ENCODE measurements at places on chromosomes 1 and 21.
A peak's percentile ranks its signal among the peaks of the same experiment; 100 is the strongest.

DNA sequence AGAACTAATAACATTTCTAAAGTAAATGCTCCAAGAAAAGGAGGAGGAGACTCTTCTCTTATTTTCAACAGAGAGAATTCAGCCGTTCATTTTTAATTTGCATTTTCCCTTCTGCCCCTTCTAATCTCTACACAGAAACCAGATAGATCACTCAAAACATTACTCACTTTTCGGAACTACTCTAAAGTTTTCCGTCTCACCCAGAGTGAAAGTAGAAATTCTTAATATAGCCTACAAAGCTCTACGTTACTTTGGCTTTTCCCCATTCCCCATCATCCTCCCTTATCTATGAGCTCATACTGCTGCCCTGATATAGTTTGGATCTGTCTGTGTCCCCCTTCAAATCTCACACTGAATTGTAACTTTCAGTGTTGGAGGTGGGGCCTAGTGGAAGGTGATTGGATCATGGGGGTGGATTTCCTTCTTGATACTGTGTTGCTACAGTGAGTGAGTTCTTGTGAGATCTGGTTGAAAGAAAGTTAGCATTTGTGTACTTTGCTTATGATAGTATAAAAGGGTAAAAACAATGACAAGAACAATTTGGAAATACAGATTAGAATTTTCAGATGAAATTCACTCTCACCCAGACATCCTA is 188.2 kb downstream of the AMY1C start:
- no peak overlapping the region for H3K27ac ChIP-seq
- no peaks in the 10 kb centered on the region for H3K27me3 ChIP-seq
- no peak for DNase-seq

- H3K4me1 ChIP-seq: no peaks in the 10 kb centered on the region
- H3K27ac ChIP-seq: no peak overlapping the region
- peaks cover 57% of the 10 kb centered on the region for H3K27me3 ChIP-seq
- H3K36me3 ChIP-seq: no peaks in the 10 kb centered on the region
- no peak overlapping the region for H3K4me3 ChIP-seq
These were observed 114.8 kb downstream of the BEND5 start for GRCh38 chr1:48661726-48662463.

GRCh38 chr1:193404236-193404635 is 217.8 kb upstream of the B3GALT2 start:
- no peak for DNase-seq
- H3K27ac ChIP-seq: no peak overlapping the region
- H3K4me3 ChIP-seq: no peak overlapping the region
- H3K27me3 ChIP-seq: no peaks in the 10 kb centered on the region

- no peak overlapping the region for H3K27ac ChIP-seq
- no peaks in the 10 kb centered on the region for H3K27me3 ChIP-seq
- H3K4me3 ChIP-seq: no peak overlapping the region
- no peak for DNase-seq
- H3K4me1 ChIP-seq: no peaks in the 10 kb centered on the region
These were observed 316.8 kb upstream of the SNX7 start for GRCh38 chr1:98344731-98345130.

- no peaks in the 10 kb centered on the region for H3K27me3 ChIP-seq
- DNase-seq: no peak
- peaks cover 19% of the 10 kb centered on the region for H3K4me1 ChIP-seq
- peaks cover 5% of the 10 kb centered on the region for H3K36me3 ChIP-seq
These were observed 18.5 kb upstream of the GBP3 start for GRCh38 chr1:89041119-89041641.

DNA sequence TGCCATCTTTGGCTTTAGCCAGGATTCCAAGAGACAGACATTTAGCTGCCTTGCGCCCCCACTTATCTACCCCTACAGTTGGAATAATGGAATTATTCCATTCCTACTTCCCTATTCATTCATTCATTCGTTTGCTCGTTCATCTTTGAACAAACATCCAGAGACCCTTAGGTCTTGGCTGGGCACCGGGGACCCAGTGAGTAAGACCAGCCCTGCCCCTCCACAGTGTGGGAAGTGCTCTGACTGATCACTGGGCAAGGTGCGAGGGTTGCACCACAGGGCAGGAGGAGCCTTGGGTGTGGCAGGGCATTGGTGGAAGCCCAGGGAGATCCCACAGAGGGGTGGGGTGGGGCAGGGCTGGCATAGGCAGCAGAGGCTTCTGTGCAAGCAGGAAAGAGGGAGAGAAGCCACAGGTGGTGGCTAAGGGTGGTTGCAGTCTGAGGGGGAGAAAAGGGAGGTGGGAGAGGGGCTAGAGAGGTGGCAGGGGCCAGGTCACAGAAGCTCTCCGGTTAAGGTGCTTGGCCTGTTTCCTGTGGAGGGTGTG is 35.0 kb upstream of the TMEM61 start:
- peaks cover 16% of the 10 kb centered on the region for H3K27me3 ChIP-seq
- DNase-seq: peak; percentile 48
- H3K4me1 ChIP-seq: peaks cover 20% of the 10 kb centered on the region
- no peaks in the 10 kb centered on the region for H3K36me3 ChIP-seq

DNA sequence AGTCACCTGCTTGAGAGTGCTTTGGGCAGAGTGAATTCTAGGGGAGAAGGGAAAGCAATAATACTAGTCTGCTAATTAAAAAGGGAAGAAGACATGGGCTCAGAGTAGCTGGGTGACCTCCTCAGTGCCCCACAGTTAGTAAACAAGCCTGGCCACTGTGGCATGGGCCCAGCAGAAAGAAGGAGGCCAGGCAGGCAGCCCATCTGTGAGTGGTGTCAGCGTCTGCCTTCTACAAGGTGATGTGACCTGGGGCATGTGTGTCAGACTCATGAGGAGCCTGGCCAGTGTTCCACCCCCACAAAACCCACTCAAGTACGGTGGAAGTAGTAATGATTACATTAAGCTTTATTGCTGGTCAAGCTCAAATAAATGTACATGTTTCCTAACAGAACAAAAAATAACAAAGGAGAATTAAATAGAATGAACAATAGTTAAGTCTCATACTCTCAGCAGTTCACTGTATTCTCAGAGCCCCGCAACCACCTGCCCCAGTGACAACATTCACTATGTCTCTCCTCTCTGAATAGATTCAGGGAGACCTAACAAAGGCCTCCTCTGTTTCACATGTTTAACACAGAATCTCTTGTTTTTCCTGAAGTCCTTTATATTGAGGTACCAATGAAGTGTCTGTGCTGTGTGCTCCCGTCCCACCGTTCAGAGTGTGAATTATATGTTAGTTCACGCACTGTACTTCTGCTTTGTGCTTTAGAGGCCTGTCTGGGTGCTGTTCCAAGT is 32.5 kb downstream of the SLC22A15 start:
- H3K4me1 ChIP-seq: no peaks in the 10 kb centered on the region
- H3K27me3 ChIP-seq: no peaks in the 10 kb centered on the region

DNA sequence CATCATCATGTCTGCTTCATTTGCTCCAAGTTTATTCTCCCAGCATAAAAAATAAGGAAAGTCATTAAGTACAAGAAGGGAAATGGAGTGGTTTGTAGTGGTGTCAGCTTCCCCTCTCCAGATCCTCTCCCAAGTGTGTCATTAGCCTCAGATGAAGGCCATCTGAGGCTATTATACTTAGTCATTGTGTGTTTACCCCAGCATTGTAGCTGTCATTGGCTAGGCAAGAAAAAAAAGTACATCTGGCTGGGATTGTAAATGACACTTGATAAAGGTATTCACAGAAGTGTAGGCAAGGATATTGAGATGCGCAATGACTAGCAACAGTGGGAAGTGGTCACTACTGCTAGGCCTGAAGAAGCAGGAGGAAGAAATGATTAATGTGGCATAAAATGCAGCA is 316.9 kb upstream of the SGIP1 start:
- H3K27ac ChIP-seq: no peak overlapping the region
- H3K27me3 ChIP-seq: no peaks in the 10 kb centered on the region
- H3K36me3 ChIP-seq: no peaks in the 10 kb centered on the region
- no peaks in the 10 kb centered on the region for H3K4me1 ChIP-seq

- no peak overlapping the region for H3K4me3 ChIP-seq
- H3K36me3 ChIP-seq: peaks cover 13% of the 10 kb centered on the region
- no peak for DNase-seq
- no peaks in the 10 kb centered on the region for H3K4me1 ChIP-seq
- H3K27ac ChIP-seq: no peak overlapping the region
These were observed 27.6 kb downstream of the AGO4 start for GRCh38 chr1:35835398-35835797.

- H3K36me3 ChIP-seq: no peaks in the 10 kb centered on the region
- H3K4me1 ChIP-seq: peaks cover 51% of the 10 kb centered on the region
- peak overlapping the region; percentile 43 for H3K27ac ChIP-seq
- no peaks in the 10 kb centered on the region for H3K27me3 ChIP-seq
These were observed 20.3 kb upstream of the SLC26A9 start for GRCh38 chr1:205963352-205964155.

- H3K4me1 ChIP-seq: no peaks in the 10 kb centered on the region
- H3K27me3 ChIP-seq: no peaks in the 10 kb centered on the region
These were observed 327.1 kb upstream of the FMN2 start for GRCh38 chr1:239764546-239764945.

DNA sequence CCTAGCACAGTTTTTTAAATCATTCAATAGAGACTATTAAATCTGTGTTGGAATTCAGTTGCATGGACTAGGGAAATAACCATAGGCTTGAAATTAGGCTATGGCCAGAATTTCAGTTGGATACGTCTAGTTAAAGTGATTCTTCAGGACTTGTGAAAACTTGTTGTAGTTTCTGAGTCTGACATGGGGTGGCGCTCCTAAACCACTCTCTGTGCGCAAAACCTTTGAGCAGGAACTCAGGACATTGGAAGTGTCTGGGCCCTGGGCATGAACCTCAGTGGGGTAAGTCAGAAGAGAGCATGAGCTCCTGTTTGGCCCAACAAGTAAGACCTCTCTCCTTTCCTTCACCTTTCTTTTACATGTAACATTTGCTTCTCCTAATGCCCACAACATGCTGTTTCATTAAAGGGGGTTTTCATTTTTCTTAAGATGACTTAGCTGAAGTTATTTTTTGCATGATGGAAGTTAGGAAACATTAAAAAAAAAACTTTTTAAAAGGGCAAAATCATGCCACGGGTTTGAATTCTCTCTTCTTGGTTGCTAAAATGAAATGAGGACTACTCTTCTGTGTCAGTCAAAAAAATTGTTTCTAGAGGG is 17.1 kb upstream of the CCDC190 start:
- H3K4me1 ChIP-seq: peaks cover 7% of the 10 kb centered on the region
- peaks cover 11% of the 10 kb centered on the region for H3K27me3 ChIP-seq
- H3K36me3 ChIP-seq: no peaks in the 10 kb centered on the region
- no peak overlapping the region for H3K27ac ChIP-seq
- DNase-seq: peak; percentile 78

DNA sequence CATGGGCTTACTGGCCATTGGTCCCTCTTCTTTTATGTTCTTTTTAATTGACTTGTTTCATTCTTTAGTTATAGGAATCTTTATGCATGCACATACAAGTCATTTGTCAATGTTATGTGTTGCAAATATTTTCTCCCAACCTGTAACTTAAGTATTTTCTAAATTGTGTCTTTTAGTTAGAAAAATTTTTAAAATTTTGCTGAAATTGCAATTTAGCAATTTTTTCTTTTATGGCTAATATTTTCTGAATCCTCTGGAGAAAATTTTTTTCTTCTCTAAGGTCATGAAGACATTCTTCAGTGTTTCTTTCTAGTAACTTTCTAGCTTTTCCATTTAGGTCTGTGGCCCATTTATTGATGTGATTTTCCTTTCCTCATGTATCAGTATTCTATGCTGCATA is 48.9 kb upstream of the TENT5C start:
- no peak overlapping the region for H3K4me3 ChIP-seq
- no peak overlapping the region for H3K27ac ChIP-seq
- no peak for DNase-seq
- H3K27me3 ChIP-seq: peaks cover 25% of the 10 kb centered on the region
- no peaks in the 10 kb centered on the region for H3K36me3 ChIP-seq

GRCh38 chr1:23456226-23456625 is 27.8 kb downstream of the ASAP3 start:
- no peak overlapping the region for H3K27ac ChIP-seq
- H3K4me1 ChIP-seq: peaks cover 27% of the 10 kb centered on the region
- H3K27me3 ChIP-seq: peaks cover 33% of the 10 kb centered on the region
- H3K4me3 ChIP-seq: no peak overlapping the region

DNA sequence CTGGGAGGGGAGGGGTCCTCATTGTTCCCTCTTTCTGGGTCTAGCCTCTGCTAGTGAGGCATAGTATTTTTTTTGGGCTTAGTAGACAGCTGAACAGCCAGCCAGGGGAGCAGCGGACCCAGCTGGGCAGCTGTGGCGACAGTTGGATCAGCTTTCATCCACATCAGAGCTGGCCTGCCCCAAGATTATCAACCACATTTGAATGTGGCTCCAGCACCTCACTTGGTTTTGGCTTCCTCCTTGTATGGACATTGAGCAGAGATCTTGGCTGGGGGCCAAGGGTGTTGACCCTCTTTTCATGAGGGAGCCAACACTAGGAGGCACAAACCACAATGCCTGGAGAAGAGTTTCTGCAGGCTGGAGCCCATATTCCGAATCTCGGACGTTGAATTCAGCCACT is 25.0 kb downstream of the WNT4 start:
- H3K27ac ChIP-seq: no peak overlapping the region
- DNase-seq: no peak
- H3K4me3 ChIP-seq: no peak overlapping the region
- H3K4me1 ChIP-seq: peaks cover 21% of the 10 kb centered on the region

DNA sequence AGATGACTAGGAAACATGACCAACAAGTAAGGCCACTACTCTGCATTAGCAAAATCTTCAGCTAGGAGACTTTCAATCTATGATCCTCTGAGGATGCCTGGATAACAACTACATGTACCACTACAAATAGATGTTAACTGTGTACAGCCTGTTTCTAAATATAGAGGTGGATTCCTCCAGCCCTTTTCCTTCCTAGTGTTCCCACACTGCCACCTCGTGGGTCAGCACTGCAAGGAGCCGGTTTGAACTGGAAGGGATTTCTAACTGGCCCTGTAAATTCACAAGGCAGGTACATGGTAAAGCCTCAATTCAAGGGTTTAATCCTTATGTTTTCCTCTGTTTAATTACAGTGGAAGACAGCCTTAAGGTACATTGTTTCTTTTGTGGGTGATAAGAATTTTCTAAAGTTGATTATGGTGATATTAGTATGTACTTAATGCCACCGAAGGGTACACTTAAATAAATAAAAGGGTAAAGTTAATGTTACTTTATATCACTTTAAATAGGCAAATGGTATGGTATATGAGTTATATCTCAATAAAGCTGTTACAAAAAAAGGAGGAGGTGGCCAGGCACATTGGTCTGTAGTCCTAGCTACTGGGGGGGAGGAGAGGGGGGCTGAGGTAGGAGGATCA is 14.4 kb downstream of the SMYD3 start:
- no peaks in the 10 kb centered on the region for H3K36me3 ChIP-seq
- no peak overlapping the region for H3K4me3 ChIP-seq
- no peaks in the 10 kb centered on the region for H3K27me3 ChIP-seq
- peaks cover 5% of the 10 kb centered on the region for H3K4me1 ChIP-seq
- peak; percentile 76 for DNase-seq

GRCh38 chr1:89198491-89199072 is at the start of gene GBP4:
TSS of gene GBP4 (minus strand) at chr1:89198942. CDS start at chr1:89198834, 108 bp downstream.
- H3K4me1 ChIP-seq: peaks cover 16% of the 10 kb centered on the region
- H3K27me3 ChIP-seq: no peaks in the 10 kb centered on the region
- DNase-seq: peak; percentile 18
- H3K27ac ChIP-seq: peak within 1 kb of the TSS; percentile 53
